Aorta (tissue), 5 donors: ENCODE measurements at places on chromosomes 1 and 21. TPM values are rescaled to one million over a fixed set of nuclear protein-coding genes. Genes with fewer than 3 reads are reported as not detected.

DNA sequence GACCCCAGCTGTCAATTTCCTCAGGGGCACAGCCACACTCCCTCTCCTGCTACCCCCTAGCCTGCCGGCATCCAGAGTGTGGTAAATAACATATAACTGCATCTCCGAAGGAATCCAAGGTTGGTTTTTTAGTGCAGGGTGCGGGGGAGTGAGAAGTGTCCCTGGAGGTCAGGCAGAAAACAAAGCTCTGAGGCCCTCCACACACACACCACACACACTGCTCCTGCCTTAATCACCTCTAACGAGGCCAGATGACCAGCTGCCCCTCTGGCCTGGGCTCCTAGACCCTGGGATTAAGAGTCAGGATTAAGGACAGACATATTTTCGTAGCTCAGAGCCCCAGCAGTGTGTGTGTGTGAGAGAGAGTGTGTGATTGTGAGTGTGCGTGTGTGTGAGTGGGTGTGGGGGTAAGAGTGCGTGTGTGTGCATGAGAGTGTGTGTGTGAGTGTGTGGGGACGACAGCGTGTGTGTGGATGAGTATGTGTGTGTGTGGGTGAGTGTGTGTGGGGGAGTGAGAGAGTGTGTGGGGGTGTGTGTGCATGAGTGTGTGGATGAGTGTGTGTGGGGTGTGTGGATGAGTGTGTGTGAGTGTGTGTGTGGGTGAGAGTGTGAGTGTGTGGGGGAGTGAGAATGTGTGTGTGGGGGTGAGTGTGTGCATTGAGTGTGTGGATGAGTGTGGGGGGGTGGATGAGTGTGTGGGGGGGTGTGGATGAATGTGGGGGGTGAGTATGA lies 14.6 kb downstream of the SDC3 start:
- no peaks in the 10 kb centered on the region for H3K36me3 ChIP-seq
- DNase-seq: no peak

DNA sequence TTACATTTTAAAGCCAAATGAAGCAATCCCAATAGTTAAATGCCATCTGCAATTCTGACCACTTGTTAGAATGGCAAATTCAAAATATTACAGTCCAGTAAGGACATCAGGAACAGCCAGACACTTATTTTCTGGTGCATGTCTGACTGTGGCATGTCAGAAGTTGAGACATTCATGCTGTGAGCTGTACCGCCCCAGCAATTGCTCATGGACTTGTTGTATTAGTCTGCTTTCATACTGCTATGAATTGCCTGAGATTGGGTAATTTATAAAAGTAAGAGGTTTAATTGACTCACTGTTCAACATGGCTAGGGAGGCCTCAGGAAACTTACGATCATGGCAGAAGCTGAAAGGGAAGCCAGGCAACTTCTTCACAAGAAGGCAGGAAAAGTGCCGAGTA lies 19.1 kb downstream of the DDAH1 start:
- DNase-seq: no peak
- H3K4me1 ChIP-seq: peaks cover 3% of the 10 kb centered on the region
- H3K27me3 ChIP-seq: no peaks in the 10 kb centered on the region
- H3K27ac ChIP-seq: no peak overlapping the region
- H3K4me3 ChIP-seq: no peak overlapping the region

DNA sequence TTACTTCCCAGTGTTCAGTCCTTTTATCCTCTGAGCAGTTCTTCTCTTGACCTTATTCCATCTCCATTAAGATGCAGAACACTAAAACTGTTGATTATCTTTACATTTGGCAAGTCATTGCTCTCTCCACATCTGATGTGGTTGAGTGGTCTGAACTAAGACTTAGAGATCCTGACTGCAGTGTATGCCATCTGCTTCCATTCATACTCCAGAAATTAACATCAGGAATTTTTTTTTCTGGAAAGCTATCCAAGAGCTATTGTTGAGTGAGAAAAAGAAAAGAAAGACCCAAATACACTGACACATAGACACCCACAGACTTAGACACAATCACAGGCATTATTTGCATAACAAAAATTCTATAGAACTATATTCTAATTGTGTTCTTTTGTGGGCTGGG lies 3.7 kb upstream of the TRIM62 start:
- no peak overlapping the region for H3K27ac ChIP-seq
- no peaks in the 10 kb centered on the region for H3K27me3 ChIP-seq
- H3K4me3 ChIP-seq: no peak overlapping the region
- no peak for DNase-seq

GRCh38 chr21:34639882-34640788 lies 25.2 kb upstream of the RCAN1 start:
- H3K36me3 ChIP-seq: no peaks in the 10 kb centered on the region
- H3K27ac ChIP-seq: no peak overlapping the region
- no peak for DNase-seq

DNA sequence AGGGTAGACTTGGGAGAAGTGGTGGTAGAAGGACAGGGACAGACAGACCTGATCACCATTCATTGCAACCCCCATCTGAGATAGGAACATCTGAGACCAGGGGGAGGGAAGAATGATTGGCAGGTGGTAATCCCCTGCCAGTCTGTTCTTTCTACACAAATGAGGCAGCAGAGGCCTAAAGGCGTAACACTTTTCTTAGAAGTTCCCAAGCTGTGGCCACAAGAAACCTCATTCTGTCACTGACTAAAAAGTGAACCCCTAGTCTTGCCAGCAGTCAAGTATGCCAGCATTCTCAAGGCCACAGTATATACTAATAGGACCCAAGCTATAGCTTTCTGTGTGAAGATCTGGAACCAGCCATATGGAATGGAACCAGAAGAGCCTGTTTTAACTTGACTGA lies 638.0 kb downstream of the KCNT2 start:
- no peak overlapping the region for H3K27ac ChIP-seq
- no peak overlapping the region for H3K4me3 ChIP-seq
- no peaks in the 10 kb centered on the region for H3K36me3 ChIP-seq
- no peaks in the 10 kb centered on the region for H3K27me3 ChIP-seq
- no peak for DNase-seq
- no peaks in the 10 kb centered on the region for H3K4me1 ChIP-seq

DNA sequence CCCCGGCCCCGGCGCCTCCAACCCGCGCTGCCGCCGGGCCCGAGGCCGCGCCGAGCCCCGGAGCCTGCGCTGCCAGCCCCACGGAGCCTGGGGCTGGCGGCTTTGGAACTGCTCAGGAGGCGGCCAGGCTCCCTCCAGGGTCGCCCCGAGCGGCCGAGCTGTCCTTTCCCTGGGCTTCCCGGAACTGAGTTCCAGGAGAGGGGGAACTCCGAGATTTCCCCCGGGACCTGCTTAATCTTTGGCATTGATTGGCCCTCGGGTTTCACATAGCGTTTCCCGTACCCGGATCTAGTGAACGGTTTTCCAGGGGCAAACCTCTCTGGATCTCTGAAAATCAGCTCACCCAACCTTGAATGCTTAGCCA lies 504 bp downstream of the H6PD start:
- peak overlapping the region; percentile 91 for H3K27ac ChIP-seq
- H3K4me3 ChIP-seq: peak overlapping the region; percentile 74
- no peaks in the 10 kb centered on the region for H3K36me3 ChIP-seq
- H3K27me3 ChIP-seq: no peaks in the 10 kb centered on the region
- DNase-seq: no peak
- H3K4me1 ChIP-seq: no peaks in the 10 kb centered on the region

DNA sequence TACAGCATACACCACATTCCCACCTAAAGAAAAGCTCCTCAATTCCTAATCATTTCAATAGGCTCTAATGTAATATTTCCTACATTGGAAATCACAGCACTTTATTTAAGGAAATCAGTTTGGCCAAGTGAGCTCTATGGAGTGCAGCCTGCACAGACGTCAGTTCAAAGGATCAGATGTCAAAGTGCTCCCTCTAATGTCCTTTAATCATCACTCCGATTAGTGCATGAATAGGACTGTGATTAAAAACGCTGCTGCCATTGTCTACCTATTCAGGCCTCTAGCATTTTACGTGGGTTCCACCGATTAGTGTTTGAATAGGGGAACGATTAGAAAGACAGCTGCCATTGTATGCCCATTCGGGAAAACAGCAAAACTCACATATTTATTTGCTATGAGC lies 50.2 kb downstream of the DPYD start:
- H3K4me3 ChIP-seq: no peak overlapping the region
- H3K27me3 ChIP-seq: no peaks in the 10 kb centered on the region
- DNase-seq: no peak
- no peaks in the 10 kb centered on the region for H3K36me3 ChIP-seq

- H3K27me3 ChIP-seq: no peaks in the 10 kb centered on the region
- no peak overlapping the region for H3K27ac ChIP-seq
- H3K36me3 ChIP-seq: peaks cover 20% of the 10 kb centered on the region
- no peak for DNase-seq
- H3K4me1 ChIP-seq: no peaks in the 10 kb centered on the region
- H3K4me3 ChIP-seq: no peak overlapping the region
Observed at GRCh38 chr1:223752721-223753515, 40.6 kb downstream of the CAPN2 start.

- no peak overlapping the region for H3K27ac ChIP-seq
- no peaks in the 10 kb centered on the region for H3K36me3 ChIP-seq
- H3K4me1 ChIP-seq: no peaks in the 10 kb centered on the region
Observed at GRCh38 chr1:50098591-50099021, 10.1 kb upstream of the ELAVL4 start.

DNA sequence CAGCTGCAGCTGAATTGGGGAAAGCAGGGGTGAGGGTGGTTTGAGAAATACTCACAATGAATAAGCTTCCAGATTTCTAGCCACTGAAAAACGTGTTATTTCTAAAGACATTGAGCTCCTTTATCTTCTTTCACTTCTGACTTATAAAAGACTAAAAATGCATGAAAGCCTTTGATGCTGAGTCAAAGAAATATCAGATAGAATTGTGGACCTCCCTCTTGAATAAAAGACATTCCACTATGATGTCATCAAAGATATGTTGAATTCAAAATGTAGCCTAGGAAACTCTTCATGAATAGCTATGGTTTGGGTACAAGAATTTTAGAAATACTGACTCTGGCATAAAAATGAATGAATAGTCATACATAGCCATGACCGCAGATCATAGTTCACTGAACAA lies 44.7 kb upstream of the COL24A1 start:
- DNase-seq: no peak
- H3K27me3 ChIP-seq: no peaks in the 10 kb centered on the region

GRCh38 chr1:237166086-237166485 lies 124.1 kb downstream of the RYR2 start:
- H3K36me3 ChIP-seq: no peaks in the 10 kb centered on the region
- no peak for DNase-seq
- H3K4me3 ChIP-seq: no peak overlapping the region
- H3K4me1 ChIP-seq: peaks cover 1% of the 10 kb centered on the region

- H3K27me3 ChIP-seq: no peaks in the 10 kb centered on the region
- DNase-seq: no peak
- no peaks in the 10 kb centered on the region for H3K4me1 ChIP-seq
- H3K27ac ChIP-seq: no peak overlapping the region
Observed at GRCh38 chr1:235714205-235714897, 64.8 kb upstream of the GNG4 start.

DNA sequence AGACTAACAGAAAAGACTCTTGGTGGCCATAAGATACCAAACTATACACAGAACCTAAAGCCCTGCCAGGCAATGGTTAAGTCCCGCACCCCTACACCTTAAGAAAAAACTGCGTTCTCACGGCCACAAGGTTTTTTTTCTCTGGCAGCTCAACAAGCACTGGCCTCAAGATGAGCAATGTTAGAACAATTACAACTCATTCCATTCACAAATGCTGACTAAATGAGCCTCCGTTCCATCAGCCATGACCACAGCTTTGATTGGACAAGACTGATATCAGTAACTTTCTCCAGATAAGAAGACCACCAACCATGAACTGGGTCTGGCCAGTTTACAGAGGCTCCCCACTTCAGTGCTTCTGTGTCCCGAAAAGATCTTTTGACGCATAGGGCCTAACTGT lies 31.9 kb downstream of the SEC16B start:
- H3K27me3 ChIP-seq: no peaks in the 10 kb centered on the region
- H3K36me3 ChIP-seq: peaks cover 9% of the 10 kb centered on the region
- DNase-seq: no peak
- H3K4me1 ChIP-seq: no peaks in the 10 kb centered on the region
- H3K4me3 ChIP-seq: no peak overlapping the region
- H3K27ac ChIP-seq: no peak overlapping the region

- no peak for DNase-seq
- no peak overlapping the region for H3K4me3 ChIP-seq
- H3K27ac ChIP-seq: no peak overlapping the region
- H3K36me3 ChIP-seq: no peaks in the 10 kb centered on the region
- no peaks in the 10 kb centered on the region for H3K27me3 ChIP-seq
Observed at GRCh38 chr1:71745326-71745725, 537.0 kb downstream of the NEGR1 start.

DNA sequence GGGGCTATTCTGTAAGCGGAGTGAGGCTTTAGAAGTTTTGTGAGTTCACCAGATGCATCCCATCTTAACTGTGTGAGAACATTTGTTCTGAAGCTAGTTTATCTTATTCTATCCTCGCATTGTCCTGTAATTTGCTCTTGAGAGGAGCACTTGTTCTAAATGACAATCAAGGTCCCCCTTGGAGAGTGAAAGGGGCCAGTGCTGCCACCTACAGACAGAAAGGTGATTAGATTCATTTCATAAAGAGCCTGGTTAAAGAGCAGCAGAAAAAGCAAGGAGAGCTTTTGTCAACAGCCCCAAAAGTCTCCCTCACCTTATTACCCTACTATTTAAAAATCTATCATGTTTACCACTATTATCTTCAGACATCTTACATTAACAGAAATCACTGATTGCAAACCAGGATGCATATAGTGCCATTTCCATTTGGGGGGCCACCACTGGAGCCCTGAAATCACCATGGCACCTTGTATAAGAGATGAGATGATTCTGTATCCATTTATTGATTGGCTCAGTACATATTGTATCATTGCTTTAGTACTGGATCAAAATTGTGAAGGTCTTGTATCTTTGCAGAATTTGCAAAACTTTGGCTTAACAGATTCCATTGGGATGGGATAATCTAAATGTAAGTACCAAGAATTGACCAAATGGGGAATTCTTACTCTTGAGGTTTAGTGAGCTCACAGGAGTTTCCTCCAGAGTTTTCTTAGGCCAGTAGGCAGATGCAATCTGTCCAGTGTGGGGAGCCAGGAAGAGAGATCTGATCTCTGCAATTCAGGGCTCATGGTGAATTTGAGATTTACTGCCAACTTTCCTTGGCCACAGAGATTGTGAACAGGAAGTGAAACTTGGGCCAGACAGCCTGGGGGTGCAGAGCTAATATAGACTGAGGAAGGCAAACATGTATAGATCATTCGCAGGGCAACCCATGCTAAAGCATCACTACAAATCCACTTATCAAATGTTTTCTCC lies 64.3 kb upstream of the TRABD2B start:
- H3K4me3 ChIP-seq: no peak overlapping the region
- H3K4me1 ChIP-seq: no peaks in the 10 kb centered on the region
- H3K27ac ChIP-seq: no peak overlapping the region
- H3K36me3 ChIP-seq: no peaks in the 10 kb centered on the region
- no peak for DNase-seq
- H3K27me3 ChIP-seq: no peaks in the 10 kb centered on the region

CD1D gene
- total RNA-seq: 2.0 TPM

TDRD5 gene
- total RNA-seq: 0.36 TPM

HPCAL4 gene
- total RNA-seq: not detected

KRTAP19-1 gene
- not detected for total RNA-seq

PAX7 gene
- not detected for total RNA-seq

ABCG1 gene
- total RNA-seq: 18.7 TPM

BSND gene
- not detected for total RNA-seq

RBBP4 gene
- 106 TPM for total RNA-seq

C1orf185 gene
- not detected for total RNA-seq

PTPRF gene
- total RNA-seq: 59.6 TPM
